Heart left ventricle (tissue), 16 donors: ENCODE measurements at places on chromosomes 16 and 17. TPM values are rescaled to one million over a fixed set of nuclear protein-coding genes. Genes with fewer than 3 reads are reported as not detected.

- H3K4me3 ChIP-seq, result no peak overlapping the region
- no peaks in the 10 kb centered on the region for H3K27me3 ChIP-seq
- H3K36me3 ChIP-seq, result no peaks in the 10 kb centered on the region
Measured at GRCh38 chr16:9195287-9195686, 103.8 kb downstream of the HAPSTR1 start.

Gene MT3
- total RNA-seq, result 1.3 TPM

DNA sequence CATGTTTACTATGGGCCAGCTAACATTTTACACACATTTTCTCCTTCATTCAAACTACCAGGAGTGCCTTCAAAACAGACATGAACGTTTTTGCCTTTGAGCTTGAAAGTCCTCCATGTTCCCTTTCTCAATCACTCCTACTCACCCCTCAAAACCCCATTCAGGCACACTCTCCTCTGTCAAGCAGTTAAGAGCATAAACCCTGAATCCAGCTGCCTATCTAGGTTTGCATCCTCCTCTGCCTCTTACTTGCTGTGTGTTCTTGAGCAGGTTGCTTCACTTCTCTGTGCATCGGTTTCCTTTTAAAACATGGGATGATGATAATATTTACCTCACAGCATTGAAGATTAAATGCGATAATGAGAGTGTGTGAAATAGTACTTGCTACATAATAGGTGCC is 215.3 kb downstream of the HAPSTR1 start:
- no peak for DNase-seq
- H3K4me3 ChIP-seq, result no peak overlapping the region
- no peak overlapping the region for H3K27ac ChIP-seq
- peaks cover 1% of the 10 kb centered on the region for H3K27me3 ChIP-seq

DNA sequence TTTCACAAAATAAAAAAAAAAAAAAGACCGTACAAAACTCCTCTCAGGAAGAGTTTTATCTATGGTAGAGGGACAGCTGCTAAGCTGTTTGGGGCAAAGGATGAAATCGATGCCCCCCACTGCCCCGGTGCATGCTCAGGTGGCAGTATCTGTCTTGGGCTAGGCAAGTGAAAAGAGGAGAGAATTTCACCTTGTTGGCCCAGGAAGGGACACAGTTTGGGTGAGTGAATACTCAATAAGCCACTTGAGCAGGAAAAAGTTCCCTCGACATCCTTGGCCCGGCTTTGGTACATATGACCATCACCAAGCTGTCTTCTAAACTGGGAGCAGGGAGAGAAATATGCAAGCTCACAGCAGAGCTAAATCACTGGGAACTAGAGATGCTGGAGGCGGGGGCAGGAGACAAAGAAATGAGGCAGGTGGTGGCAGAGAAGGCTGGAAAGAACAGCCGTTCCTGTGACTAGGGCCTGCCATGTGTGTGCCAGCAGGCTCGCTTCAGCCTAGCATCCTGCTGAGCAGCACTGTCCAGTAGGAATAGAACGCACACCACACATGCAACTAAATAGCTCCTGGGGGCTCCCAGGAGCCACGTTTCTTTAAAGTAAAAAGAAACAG is 8.2 kb upstream of the EIF1 start:
- H3K27ac ChIP-seq, result no peak overlapping the region
- H3K27me3 ChIP-seq, result no peaks in the 10 kb centered on the region
- no peak overlapping the region for H3K4me3 ChIP-seq
- no peak for DNase-seq
- H3K36me3 ChIP-seq, result no peaks in the 10 kb centered on the region

Gene RAPGEFL1
- 2.2 TPM for total RNA-seq

DNA sequence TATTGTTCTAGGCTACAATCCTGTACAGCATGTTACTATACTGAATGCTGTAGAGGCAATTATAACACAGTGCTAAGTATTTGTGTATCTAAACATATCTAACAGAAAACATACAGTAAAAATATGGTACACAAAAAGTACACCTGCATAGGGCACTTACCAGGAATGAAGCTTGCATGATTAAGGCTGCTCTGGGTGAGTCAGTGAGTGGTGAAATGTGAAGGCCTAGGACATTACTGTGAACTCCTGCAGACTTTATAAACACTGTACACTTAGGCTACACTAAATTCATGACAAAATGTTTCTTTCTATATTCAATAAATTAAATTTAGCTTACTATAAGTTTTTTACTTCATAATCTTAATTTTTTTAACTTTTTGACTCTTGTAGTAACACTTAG is 37.1 kb downstream of the AMFR start:
- no peaks in the 10 kb centered on the region for H3K4me1 ChIP-seq
- no peak overlapping the region for H3K27ac ChIP-seq
- no peak overlapping the region for H3K4me3 ChIP-seq
- no peaks in the 10 kb centered on the region for H3K27me3 ChIP-seq
- peaks cover 19% of the 10 kb centered on the region for H3K36me3 ChIP-seq

DNA sequence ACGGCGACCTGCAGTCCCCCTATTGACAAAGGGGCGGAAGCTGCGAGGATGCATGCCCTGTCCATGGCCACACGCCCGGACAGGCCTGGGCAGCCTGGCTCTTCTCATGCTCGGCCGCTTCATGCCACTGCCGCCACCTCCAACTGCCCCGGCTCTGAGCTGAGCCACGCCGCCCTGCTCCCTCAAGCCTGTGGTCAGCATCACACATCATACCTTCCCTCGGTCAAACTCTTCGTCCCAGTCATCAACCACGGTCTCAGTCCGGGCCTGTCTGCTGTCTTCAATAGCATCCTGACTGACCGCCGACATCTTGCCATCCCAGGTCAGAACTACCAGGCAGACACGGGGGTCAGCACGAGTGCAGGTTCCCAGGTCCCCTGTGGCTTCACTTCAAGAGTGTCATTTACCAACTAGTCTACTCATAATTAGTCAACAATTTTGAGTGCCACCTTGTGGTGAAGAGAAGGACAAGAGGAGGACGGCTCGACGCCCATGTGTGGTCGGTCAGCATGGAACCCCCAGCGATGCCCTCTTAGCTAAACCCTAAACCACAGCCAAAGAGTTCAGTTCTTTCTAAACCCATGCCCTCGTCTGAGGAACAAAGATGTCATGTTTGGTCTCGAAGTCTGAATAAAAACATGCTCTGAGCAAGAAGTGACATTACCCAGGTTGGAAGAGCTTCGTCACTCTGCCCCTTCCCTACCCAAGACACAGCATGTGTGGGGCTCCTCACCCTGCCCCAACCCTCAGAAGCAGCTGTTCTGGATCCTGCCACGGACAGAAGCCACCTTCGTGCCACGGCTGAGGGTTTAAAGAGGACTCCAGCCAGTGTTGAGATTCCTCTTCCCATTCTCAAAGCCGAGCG is 16.9 kb upstream of the CYTH1 start:
- no peaks in the 10 kb centered on the region for H3K27me3 ChIP-seq
- H3K36me3 ChIP-seq, result no peaks in the 10 kb centered on the region
- no peak overlapping the region for H3K4me3 ChIP-seq
- no peak overlapping the region for H3K27ac ChIP-seq
- peaks cover 22% of the 10 kb centered on the region for H3K4me1 ChIP-seq

DNA sequence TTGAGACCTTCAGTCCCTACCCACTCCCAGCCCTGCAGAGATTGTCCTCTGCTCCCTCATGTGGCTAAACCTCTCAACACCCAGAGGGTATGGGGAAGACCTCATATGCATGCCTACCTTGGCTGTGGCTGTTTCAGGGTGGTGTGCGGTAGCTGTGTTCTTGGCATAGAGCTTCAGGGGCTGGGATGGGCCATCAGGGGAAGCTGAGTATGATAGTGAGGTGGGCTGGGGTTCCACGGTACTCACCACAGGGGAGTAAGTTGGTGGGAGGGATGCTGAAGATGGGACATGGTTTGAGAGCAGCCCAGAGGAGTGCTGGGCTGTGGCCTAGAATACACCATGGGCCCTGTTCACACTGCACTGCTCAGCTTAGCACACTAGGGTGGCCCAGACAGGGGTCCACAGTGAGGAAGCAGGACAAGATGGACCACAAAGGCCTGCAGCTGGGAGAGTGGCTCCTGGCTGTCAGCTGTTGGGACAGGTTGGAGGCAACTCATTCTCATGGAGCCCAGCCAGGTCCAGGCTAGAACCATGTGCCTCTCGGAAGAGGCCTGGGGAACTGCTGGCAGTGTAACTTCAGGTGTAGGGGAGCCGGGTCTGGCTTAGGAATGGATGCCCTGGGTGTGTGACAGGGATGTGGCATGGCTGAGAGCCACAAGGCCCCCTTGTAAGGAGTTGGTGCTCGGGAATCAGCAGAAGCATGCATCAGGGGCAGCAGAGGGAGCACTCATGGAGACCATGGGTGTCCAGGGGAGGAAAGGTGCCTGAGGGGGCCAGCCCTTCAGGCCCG is 3.1 kb downstream of the MFAP4 start:
- H3K4me1 ChIP-seq, result peaks cover 39% of the 10 kb centered on the region
- no peaks in the 10 kb centered on the region for H3K36me3 ChIP-seq
- no peak overlapping the region for H3K4me3 ChIP-seq

DNA sequence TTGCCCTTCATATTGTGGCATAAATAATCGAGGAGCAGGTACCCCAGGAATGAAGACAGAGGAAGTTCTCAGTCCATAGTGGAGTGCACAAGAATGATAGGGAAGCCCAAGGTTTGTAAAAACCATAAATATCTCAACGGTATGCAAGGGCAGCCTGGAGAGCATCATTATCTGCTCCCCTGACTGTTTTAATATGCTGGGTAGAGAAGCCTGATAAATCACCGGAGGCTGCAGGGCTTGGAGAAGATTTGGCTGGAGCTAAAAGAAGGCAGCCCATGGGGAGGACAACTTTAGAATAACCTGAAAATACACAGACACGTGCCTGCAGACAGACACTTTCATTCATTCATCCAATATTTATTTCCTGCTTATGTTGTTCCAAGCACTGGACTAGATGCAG is 205.2 kb upstream of the RPL38 start:
- no peak for DNase-seq
- H3K27ac ChIP-seq, result no peak overlapping the region
- H3K4me1 ChIP-seq, result no peaks in the 10 kb centered on the region
- H3K36me3 ChIP-seq, result no peaks in the 10 kb centered on the region
- no peak overlapping the region for H3K4me3 ChIP-seq

DNA sequence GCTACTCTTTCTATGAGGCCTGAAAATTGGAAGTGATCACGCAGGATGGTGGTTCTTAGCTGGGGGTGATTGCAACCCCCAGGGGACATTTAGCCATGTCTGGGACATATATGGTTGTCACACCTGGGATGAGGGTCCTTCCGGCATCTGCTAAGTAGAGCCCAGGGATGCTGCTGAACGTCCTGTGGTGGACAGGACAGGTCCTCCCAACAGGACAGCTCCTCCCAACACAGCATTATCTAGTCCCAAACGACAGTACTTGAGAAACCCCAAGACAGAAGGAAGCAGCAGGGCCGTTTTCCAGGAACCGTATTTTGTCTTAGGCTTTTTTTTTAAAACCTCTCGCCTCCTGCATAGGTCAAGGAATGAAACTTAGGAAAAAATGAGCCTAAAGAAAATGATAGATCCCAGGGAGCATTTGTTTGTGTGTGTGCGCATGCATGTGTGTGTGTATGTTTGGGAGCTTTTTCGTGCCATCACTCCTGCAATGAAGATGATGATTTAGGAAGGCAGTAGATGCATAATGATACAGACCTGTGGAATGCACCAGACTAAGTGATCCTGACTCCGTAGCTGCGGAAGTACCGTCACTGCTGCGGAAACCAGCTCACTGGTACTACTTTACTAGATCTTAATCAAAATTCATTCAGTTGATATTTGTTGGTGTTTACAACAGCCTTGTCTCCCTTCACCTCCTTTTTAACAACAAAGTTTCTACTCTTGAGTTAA is 118.2 kb downstream of the SNX29 start:
- H3K36me3 ChIP-seq, result no peaks in the 10 kb centered on the region
- no peak overlapping the region for H3K4me3 ChIP-seq
- DNase-seq, result no peak
- no peak overlapping the region for H3K27ac ChIP-seq

DNA sequence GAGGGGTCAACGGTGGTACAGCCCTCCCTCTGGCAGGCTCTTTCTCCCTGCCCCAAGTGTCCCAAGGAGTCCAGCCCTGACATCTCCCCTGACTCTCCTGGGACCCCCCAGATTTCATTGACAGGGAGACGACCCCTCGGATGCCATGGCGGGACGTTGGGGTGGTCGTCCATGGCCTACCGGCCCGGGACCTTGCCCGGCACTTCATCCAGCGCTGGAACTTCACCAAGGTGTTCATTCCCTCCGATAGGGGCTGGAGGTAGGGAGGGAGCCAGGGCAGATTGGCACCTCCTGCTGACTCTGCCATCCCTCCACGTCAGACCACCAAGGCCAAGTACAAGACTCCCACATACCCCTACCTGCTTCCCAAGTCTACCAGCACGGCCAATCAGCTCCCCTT is 9.9 kb downstream of the PLD2 start:
- H3K4me1 ChIP-seq, result no peaks in the 10 kb centered on the region
- peaks cover 72% of the 10 kb centered on the region for H3K36me3 ChIP-seq
- H3K4me3 ChIP-seq, result no peak overlapping the region
- H3K27ac ChIP-seq, result no peak overlapping the region

DNA sequence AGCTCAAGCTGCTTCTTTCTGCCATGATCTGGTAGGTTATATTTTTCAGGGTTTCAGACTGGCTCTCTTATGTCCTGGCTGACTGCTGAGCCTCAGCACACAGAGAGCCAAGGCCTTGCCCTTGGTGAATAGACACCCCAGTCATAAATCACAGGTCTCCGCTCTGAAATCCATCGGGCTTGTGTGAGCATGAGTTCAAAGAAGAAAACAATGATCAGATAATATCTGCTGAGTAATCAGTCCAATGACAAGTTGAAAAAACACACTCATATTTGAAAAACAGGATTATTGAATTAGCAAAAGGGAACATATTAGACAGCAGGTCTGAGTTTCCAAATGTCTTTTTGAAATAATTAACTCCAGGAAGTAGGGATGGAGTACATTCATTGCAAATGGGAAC is 51.1 kb upstream of the NDRG4 start:
- H3K4me3 ChIP-seq, result no peak overlapping the region
- H3K27ac ChIP-seq, result no peak overlapping the region
- no peak for DNase-seq

GRCh38 chr17:50297407-50297865 is 23.2 kb downstream of the TMEM92 start:
- no peaks in the 10 kb centered on the region for H3K36me3 ChIP-seq
- DNase-seq, result peak; percentile 74
- no peak overlapping the region for H3K4me3 ChIP-seq
- H3K27me3 ChIP-seq, result no peaks in the 10 kb centered on the region
- H3K4me1 ChIP-seq, result no peaks in the 10 kb centered on the region

Gene ADAD2
- 0.21 TPM for total RNA-seq

GRCh38 chr17:43814026-43814425 is 18.9 kb downstream of the MPP3 start:
- no peaks in the 10 kb centered on the region for H3K4me1 ChIP-seq
- H3K36me3 ChIP-seq, result peaks cover 70% of the 10 kb centered on the region
- H3K27me3 ChIP-seq, result no peaks in the 10 kb centered on the region
- no peak overlapping the region for H3K4me3 ChIP-seq

GRCh38 chr16:28090646-28091377 is 27.3 kb upstream of the GSG1L start:
- H3K36me3 ChIP-seq, result no peaks in the 10 kb centered on the region
- H3K27ac ChIP-seq, result no peak overlapping the region
- H3K4me1 ChIP-seq, result no peaks in the 10 kb centered on the region
- DNase-seq, result no peak
- no peaks in the 10 kb centered on the region for H3K27me3 ChIP-seq

GRCh38 chr16:12971241-12971640 is 69.8 kb downstream of the SHISA9 start:
- no peak for DNase-seq
- H3K4me1 ChIP-seq, result no peaks in the 10 kb centered on the region
- no peak overlapping the region for H3K4me3 ChIP-seq
- no peaks in the 10 kb centered on the region for H3K27me3 ChIP-seq

GRCh38 chr16:56360117-56361008 is 65.0 kb downstream of the AMFR start:
- DNase-seq, result no peak
- H3K27me3 ChIP-seq, result no peaks in the 10 kb centered on the region
- H3K36me3 ChIP-seq, result peaks cover 55% of the 10 kb centered on the region
